ENCODE measurements at places on chromosomes 5 and 9. TPM values are rescaled to one million over a fixed set of nuclear protein-coding genes. Genes with fewer than 3 reads are reported as not detected.
A peak's percentile ranks its signal among the peaks of the same experiment; 100 is the strongest.

Gene CCDC180
- 2.8 TPM for total RNA-seq

Gene PHYHD1
- total RNA-seq: 39.1 TPM

Gene NTNG2
- total RNA-seq: 0.80 TPM

Gene PCDHB9
- 2.0 TPM for total RNA-seq

Gene SPATA31C1
- not detected for total RNA-seq

Gene GABRA6
- total RNA-seq: not detected

Gene PHF24
- total RNA-seq: 1.4 TPM

Gene PKD2L2
- not detected for total RNA-seq

GRCh38 chr5:51383131-51384121, at the start of gene ISL1:
Gene ISL1 (plus strand): TSS chr5:51383448. CDS start chr5:51383672, 224 bp downstream.
- peaks cover 98% of the 10 kb centered on the region for H3K27me3 ChIP-seq
- no peak for DNase-seq
- peaks cover 52% of the 10 kb centered on the region for H3K4me1 ChIP-seq
- no peaks in the 10 kb centered on the region for H3K36me3 ChIP-seq
- H3K4me3 ChIP-seq: peak within 1 kb of the TSS; percentile 55
- H3K27ac ChIP-seq: no peak within 1 kb of the TSS

GRCh38 chr9:71791875-71792274, 23.6 kb upstream of the CEMIP2 start:
- no peaks in the 10 kb centered on the region for H3K36me3 ChIP-seq
- DNase-seq: no peak
- no peak overlapping the region for H3K4me3 ChIP-seq
- H3K27ac ChIP-seq: no peak overlapping the region

DNA sequence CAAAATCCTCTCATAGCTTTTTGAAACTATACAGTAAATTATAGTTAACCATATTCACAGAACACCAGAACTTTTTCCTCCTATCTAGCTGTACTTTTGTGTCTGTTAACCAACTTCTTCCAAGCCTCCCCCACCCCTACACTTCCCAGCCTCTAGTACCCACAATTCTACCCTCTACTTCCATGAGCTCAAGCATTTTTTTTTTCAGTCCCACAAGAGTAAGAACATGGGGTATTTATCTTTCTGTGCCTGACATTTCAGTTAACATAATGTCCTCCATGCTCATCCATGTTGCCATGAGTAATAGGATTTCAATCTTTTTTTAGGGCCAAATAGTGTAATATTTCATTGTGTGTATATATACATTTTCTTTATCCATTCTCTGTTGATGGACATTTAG, 128.3 kb upstream of the MAN2A1 start:
- DNase-seq: no peak
- no peaks in the 10 kb centered on the region for H3K4me1 ChIP-seq
- no peaks in the 10 kb centered on the region for H3K36me3 ChIP-seq

- no peaks in the 10 kb centered on the region for H3K27me3 ChIP-seq
- no peak for DNase-seq
- no peaks in the 10 kb centered on the region for H3K36me3 ChIP-seq
- H3K4me1 ChIP-seq: no peaks in the 10 kb centered on the region
Measured at GRCh38 chr9:8229226-8229625, 429.6 kb upstream of the DMAC1 start.

- no peaks in the 10 kb centered on the region for H3K27me3 ChIP-seq
- peak overlapping the region; percentile 55 for H3K27ac ChIP-seq
- DNase-seq: no peak
Measured at GRCh38 chr9:92501671-92502393, 19.5 kb upstream of the ASPN start.

DNA sequence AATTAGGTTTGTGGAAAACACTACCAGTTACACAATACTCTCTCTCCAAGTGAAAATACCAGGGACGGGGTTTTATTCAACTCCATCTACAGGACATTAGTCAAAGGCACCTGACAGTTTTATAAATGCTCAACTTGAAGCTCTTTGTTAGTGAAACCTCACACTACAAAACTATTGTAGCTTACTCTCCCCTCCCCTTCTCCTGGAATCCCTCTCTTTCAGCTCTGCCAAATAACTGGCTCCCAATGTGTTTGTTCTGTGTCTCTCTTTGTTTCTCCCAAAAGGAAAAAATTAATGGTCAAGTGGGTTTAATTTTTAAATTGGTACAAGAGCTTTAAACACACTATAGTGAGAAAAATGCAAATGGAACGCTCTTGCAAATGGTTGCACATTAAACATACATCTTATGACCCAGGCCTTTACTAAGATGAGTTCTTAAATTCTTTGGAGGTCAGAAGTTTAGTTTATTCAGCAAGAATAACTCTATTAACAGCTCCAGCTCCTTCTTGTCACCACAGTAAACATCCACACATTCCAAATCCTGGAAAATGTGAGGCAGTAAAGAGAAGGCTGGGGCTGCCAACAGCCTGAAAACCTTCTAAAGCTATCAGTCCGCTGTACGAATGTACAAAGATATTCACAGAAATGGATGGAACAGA, 48.4 kb downstream of the ZNF608 start:
- peak overlapping the region; percentile 70 for H3K27ac ChIP-seq
- no peaks in the 10 kb centered on the region for H3K36me3 ChIP-seq
- H3K4me3 ChIP-seq: no peak overlapping the region

GRCh38 chr5:87751824-87752223, 339.1 kb upstream of the CCNH start:
- H3K27me3 ChIP-seq: peaks cover 3% of the 10 kb centered on the region
- no peak overlapping the region for H3K4me3 ChIP-seq
- no peak for DNase-seq

GRCh38 chr9:27468000-27468399, 56.1 kb upstream of the IFNK start:
- H3K4me1 ChIP-seq: peaks cover 17% of the 10 kb centered on the region
- no peak overlapping the region for H3K4me3 ChIP-seq
- H3K27ac ChIP-seq: no peak overlapping the region
- no peaks in the 10 kb centered on the region for H3K27me3 ChIP-seq

- H3K27me3 ChIP-seq: peaks cover 4% of the 10 kb centered on the region
- no peak for DNase-seq
- no peak overlapping the region for H3K4me3 ChIP-seq
- H3K4me1 ChIP-seq: no peaks in the 10 kb centered on the region
- H3K36me3 ChIP-seq: no peaks in the 10 kb centered on the region
- H3K27ac ChIP-seq: no peak overlapping the region
Measured at GRCh38 chr5:10838038-10838437, 77.0 kb upstream of the DAP start.

- no peak for DNase-seq
- no peaks in the 10 kb centered on the region for H3K27me3 ChIP-seq
- no peak overlapping the region for H3K4me3 ChIP-seq
Measured at GRCh38 chr5:150398722-150399523, 13.8 kb downstream of the CD74 start.

GRCh38 chr5:112379542-112380325, 39.3 kb downstream of the EPB41L4A start:
- DNase-seq: no peak
- no peaks in the 10 kb centered on the region for H3K4me1 ChIP-seq
- H3K27me3 ChIP-seq: no peaks in the 10 kb centered on the region
- H3K36me3 ChIP-seq: no peaks in the 10 kb centered on the region

GRCh38 chr5:159189310-159189709, 20.0 kb downstream of the RNF145 start:
- H3K4me3 ChIP-seq: no peak overlapping the region
- peaks cover 22% of the 10 kb centered on the region for H3K36me3 ChIP-seq
- peaks cover 9% of the 10 kb centered on the region for H3K4me1 ChIP-seq
- no peak for DNase-seq
